Colonic mucosa (tissue), 4 donors: ENCODE measurements at places on chromosomes 4 and X.
A peak's percentile ranks its signal among the peaks of the same experiment; 100 is the strongest.

GRCh38 chr4:146222313-146222712 is 8.0 kb downstream of the REELD1 start:
- DNase-seq = no peak

DNA sequence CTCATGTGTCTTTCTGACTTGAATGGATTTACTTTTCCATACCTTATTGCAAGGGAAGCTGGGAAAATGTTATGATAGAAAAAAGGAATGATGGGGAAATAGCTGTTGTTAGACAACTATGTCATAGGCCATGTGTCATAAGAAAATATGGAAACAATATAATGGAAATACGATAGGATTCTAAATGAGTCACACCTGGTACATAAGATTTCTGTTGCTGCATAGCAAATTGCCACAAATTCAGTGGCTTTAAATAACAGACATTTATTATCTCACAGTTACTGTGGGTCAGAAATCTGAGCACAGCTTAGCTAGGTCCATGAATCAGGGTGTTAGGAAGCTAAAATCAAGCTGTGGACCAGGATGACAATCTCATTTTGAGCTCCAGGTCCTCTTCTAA is 44.6 kb upstream of the ANKRD50 start:
- no peak for DNase-seq

- no peak for DNase-seq
Measured at GRCh38 chr4:132642016-132642817, 506.9 kb upstream of the PCDH10 start.

- no peak for DNase-seq
Measured at GRCh38 chr4:144556636-144557035, 89.3 kb upstream of the HHIP start.

DNA sequence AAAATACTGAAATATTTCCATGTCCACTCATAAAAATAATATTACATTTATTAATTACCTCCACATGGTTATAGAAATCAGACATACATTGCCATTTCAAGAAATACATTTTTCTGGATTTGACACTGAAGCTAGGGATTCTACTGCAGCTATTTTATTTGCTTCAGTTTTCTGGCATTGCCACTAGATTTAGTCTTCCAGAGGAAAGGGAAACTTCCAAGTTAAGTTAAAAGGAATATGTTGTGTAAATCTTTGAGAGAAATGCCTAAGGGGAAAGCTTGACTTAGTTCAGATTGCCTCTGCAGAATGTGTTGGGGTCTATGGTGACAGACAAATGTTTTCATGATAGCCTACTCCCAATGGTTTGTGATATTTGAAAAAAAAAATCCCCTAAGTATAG is 1631.3 kb downstream of the PCDH18 start:
- no peak for DNase-seq

- DNase-seq = peak; percentile 54
Measured at GRCh38 chrX:25015486-25016360, at the start of gene ARX. TSS of gene ARX (minus strand) at chrX:25015965. CDS start at chrX:25015737, 228 bp downstream.

GRCh38 chr4:149999485-150000074 is 78.7 kb upstream of the DCLK2 start:
- peak; percentile 36 for DNase-seq

DNA sequence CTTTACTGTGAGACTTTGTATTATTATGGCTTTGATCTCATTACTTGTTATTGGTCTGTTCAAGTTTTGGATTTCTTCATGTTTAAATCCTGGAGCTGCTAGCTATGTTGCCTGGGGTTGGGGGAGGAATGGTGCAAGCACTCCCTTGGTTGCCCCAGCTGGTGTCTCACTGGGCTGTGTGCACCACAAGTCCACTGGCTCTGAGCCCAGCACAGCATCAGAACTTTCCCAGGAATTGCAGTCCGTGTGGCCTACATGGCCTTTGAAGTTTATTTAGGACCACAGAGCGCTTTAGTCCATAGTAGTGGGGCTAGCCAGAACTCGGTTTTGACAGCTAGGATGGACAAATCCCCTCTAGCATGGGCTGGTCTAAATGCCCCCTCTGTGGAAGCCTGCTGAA is 278.8 kb upstream of the RPS6KA3 start:
- DNase-seq = no peak

GRCh38 chrX:11465648-11466411 is 172.6 kb downstream of the AMELX start:
- DNase-seq = no peak

GRCh38 chr4:112153211-112153791 is 8.0 kb downstream of the FAM241A start:
- DNase-seq = no peak

- DNase-seq = no peak
Measured at GRCh38 chr4:77776182-77777134, 42.7 kb downstream of the CNOT6L start.

GRCh38 chr4:141347684-141348083 is 127.0 kb downstream of the ZNF330 start:
- DNase-seq = no peak

DNA sequence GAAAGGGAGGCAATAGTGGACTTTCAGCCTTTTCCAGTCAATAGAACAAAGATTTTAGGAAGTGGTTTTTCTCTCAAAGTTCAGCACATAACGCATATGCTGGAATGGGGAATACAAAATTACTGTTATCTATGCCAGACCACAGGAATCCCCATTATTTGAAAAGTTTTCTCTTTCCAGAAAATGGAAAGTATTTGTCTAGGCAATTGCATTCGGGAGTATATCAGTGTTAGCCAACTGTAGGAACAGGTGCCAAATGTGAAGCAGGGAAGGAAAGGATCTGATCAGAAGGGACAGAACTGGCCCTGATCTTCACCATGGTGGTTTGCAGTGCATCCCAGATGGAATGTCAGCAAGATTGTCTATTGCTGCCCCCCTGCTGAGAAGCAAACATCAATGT is 213.6 kb downstream of the CPE start:
- DNase-seq = no peak

- DNase-seq = no peak
Measured at GRCh38 chr4:87153078-87153870, 67.1 kb downstream of the KLHL8 start.

DNA sequence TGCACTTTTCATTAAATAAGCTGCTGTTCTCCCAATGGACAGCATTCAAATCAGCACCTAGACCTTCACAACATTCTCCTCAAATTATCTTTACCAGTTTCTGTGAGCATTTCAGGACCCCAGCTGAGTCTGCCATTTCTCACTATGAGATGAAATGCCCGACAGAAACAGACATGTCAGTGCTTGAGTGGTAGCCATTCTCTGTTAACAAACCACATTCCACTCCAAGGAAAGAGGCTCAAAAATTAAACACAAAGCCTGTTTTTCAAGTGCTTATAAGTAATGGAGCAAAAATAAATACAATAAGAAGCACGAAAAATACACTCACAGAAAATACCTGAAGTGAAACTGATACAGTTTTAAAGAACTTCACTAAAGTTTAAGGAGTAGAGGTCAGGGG is 320.2 kb upstream of the PRPS2 start:
- DNase-seq = no peak

DNA sequence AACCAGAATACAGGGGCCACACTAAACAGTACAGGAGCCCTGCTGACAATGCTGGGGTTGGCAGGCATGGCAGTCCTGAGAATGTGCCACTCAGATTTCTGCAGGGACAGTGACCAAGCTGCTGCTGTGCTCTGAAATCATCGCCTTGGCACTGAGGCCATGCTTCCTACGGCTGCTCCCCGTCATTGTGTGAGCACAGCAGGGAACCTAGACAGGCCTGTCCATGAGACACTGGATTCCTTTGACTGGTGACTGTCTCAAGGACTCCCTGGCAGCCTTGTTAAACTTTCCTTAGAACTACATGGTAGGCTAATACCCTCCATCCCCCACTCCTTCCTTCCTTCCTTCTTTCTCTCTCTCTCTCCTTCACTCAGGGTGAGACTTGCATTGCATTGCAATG is 111.4 kb downstream of the LUZP4 start:
- DNase-seq = no peak

- no peak for DNase-seq
Measured at GRCh38 chr4:158912390-158912789, 143.6 kb downstream of the FNIP2 start.

DNA sequence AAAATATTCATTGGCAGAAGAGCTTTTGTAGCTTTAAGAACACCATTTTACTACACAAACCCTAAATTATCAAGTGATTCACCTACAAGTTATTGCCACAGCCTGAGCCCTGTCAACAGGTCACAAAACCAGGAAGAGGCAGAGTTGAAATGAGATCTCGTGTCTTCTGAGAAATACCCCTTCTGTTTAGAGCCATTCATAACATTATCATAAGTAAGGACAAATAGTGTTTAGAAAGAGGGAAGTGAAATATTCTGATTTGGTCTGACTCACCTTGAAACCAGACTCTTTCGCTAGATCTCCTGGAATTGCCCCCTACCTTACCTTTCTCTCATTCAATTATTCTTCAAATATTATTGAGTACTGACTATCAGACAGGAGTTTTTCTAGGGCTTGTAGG is 5.9 kb downstream of the ETDB start:
- DNase-seq = no peak

GRCh38 chr4:101039367-101039766 is 308.0 kb downstream of the PPP3CA start:
- no peak for DNase-seq
